ENCODE measurements at places on chromosomes 5 and 9.

DNA sequence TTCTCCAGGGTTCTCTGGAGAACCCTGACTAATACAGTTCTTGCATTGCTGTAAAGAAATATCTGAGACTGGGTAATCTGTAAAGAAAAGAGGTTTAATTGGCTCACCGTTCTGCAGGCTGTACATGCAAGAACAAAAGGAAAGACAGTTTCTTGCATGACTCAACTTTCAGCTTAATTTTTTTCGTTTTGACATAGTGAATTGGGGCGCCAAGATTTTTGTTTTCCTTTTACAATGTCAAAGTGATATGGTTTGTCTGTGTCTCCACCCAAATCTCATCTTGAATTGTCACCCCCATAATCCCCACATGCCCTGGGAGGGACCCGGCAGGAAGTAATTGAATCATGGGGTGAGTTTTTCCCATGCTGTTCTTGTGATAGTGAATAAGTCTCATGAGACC, 11.8 kb upstream of the CRHBP start:
- DNase-seq = no peak

DNA sequence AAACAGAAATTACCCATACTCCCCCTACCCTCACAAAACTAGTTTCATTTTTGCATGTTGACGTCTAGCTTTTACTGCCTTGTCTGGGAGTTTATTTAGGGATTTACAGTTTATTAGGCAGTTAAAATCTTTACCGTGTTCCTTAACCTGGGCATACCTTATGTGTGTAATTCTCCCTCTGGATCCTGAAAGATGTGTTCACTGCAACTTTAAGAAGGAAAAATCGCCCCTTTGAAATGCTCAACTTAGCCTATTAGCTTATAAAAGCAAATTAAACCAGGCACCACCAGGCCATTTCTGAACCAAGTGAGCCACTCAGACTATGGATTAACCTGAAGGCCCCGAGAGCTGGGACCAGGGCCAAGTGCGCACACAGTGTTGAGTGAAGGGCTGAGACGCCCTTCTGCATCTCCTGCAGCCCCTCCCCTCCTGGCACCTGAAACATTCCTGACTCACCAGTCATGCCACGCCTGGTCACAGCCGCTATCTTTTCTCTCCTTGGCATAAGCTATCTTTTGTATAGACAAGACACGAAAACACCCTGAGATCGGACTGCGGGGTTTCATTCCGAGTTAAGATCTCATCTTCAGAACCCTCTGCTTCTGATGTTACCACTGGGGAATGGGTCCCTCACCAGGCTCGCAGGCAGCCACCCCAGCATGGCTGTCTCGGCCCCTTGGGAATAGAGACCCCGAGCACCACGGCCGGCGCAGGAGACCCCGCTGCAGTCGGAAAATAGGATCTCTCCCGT, 111.9 kb downstream of the ROR2 start:
- no peak for DNase-seq

DNA sequence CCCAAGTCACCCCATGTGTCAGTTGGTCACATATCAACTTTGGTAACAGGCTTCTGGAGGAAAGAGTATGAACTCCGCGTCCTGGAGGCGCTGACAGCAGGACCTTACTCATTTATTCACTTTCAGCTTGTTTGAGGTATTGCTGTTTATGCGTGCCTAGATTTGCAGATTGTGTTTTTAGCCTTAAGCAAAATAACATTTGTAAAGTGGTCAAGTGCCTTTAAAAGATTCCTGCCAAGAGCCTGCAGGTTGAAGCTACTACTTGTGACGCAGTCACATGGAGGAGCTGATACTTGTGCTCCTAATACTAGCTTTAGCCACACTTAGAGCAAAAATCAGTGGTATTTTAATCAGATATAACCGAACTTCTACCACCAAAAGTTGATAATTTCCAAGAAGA, 351.3 kb downstream of the ADGRV1 start:
- no peak for DNase-seq

DNA sequence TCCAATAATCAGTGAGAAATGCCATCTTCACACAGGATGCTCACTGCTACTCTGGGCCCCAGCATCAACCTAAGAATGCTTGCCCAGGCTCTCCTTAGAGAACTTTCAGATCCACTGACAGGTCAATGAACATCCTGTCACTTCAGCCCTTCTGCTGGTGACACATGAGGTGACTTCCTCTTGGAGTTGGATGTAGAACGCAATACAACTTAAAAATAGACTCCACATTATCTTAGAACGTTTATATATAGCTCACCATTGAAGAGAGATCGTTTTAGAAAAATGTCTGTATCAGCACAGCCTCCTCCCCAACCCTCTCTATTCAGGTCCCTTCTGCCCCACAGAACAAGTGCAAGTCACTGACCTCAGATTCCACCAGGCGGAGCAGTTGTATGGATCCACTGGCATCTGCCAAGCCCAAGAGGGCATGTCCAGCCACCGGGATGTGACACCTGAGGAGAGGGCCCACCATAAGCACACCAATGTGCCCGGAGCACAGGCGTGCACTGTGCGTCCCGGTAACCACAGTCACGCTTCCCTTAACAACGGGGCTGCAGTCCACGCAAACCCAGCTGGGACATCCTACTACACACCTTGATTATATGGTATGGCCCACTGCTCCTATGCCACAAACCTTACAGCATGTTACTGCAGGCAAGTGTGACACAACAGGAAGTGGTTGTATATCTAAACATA, 2.9 kb downstream of the DPH7 start:
- DNase-seq = no peak

GRCh38 chr5:127970081-127970480, 113.5 kb upstream of the SLC12A2 start:
- DNase-seq = no peak

DNA sequence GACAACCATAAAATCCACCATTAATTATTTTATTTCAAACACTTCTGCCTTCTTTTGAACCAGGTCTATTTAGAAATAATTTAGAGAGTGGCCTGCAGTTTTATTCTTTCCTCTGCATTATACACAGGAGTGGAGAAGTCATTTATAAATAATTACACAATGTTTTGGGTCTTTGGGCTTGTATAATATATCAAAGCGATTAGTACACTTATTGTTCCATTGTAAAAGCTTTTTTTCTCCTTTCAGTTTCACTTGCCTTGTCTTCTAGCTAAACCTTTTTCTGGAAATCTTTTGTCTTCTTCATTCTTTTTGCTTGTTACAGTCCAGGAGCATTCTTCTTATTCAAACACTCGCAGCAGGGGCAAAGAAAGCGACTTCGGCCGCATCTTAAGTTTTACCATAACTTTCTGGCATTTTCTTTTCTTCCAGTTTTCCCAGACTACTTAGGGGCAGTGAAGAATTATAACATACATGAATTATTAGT, 7.3 kb upstream of the NEUROG1 start:
- DNase-seq = no peak
